ENCODE measurements at places on chromosomes 1 and 21. TPM values are rescaled to one million over a fixed set of nuclear protein-coding genes. Genes with fewer than 3 reads are reported as not detected.

LDLRAD2 gene
- total RNA-seq, result not detected

TRAF3IP3 gene
- total RNA-seq, result 2.1 TPM

AXDND1 gene
- not detected for total RNA-seq

ZNF362 gene
- total RNA-seq, result 24.2 TPM

MATN1 gene
- not detected for total RNA-seq

PEAR1 gene
- 6.2 TPM for total RNA-seq

FCGR1A gene
- total RNA-seq, result 0.59 TPM

RRP15 gene
- 2.6 TPM for total RNA-seq

KRTAP19-1 gene
- total RNA-seq, result not detected

PDPN gene
- total RNA-seq, result 40.7 TPM

FOXD2 gene
- 0.45 TPM for total RNA-seq

NFIA gene
- total RNA-seq, result 26.0 TPM

PPIAL4G gene
- not detected for total RNA-seq

OR6N1 gene
- total RNA-seq, result not detected

All from lower leg skin (tissue), 4 donors.